ENCODE measurements at places on chromosomes 11 and 22.

- DNase-seq: no peak
Observed at GRCh38 chr11:75945947-75946346, 130.9 kb downstream of the UVRAG start.

DNA sequence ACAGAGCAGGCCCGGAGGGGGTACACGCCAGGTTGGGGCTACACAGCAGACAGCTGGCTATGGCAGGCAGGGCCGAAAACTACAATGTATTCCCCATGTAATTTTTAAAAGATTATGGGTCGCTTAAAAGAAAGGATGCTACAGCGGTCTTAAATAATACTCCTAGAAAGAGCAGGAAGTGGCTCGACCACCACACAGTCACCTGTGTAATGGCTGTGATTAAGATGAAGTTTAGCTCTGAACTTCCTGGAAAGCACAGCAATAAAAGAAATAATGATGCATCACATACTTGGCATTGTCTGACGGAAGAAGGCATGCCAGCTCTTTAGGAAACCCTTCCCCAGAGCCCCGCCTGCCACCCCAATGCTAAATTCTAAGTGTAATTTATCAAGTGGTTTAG, 32.6 kb downstream of the WNT11 start:
- no peak for DNase-seq

DNA sequence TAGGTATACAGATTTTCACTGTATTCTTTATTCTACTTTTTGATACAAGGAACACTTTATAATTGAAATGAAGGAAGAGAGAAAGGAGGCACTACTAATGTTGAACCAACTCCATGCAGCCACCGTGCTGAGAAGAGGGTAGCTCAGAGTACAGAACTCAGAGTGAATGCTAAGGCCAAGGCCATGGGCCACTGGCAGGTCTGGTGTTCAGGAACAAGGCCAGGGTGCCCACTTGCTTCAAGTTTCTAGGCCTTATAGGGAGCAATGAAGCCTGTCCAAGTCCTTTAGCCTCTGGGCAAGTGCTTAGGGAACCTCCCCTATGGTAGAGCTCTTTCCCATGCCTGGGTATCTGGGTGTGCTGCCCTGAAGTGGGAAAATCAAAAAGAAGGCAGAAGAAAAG, 235.0 kb downstream of the TENM4 start:
- DNase-seq: no peak

DNA sequence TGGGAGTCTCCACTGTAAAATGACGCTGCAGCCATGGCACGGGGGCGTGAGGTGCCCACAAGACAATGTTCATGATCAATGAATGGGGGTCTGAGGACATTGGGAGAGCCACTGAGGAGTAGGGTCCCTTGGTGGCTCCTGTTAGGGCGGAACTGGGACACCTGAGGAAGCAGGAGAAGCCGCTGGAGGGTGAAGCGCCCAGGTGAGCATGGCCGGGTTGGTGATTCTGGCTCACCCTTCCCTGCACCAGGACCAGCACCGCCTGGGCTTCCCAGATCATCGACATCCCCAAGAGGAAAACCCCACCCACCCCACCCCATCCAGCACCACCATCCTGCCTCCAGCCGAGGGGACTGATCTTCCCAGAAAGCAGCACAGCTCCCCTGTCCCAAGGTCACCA, 30.6 kb downstream of the SHANK2 start:
- DNase-seq: no peak

- DNase-seq: no peak
Observed at GRCh38 chr11:22554221-22554620, 71.4 kb downstream of the FANCF start.

DNA sequence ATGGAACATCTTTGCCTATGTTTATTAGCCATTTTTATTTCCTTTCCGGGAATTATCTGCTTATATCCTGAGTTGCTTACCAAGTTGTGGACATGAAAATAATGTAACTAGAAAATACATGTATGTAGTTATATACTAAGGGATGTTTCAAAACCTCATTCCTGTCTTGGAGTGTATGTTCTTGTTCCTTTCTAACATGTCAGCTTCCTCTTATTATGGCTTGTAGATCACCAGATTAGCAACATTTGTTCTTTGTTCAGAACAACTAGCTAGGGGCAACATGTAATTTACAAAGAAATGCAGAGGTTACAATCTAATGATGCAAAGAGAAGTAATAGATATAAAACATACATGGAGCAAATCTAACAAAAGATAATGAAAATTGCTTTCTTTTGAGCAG, 13.1 kb upstream of the TMEM123 start:
- DNase-seq: no peak

- DNase-seq: no peak
Observed at GRCh38 chr11:33262011-33262645, 4.9 kb downstream of the HIPK3 start.

DNA sequence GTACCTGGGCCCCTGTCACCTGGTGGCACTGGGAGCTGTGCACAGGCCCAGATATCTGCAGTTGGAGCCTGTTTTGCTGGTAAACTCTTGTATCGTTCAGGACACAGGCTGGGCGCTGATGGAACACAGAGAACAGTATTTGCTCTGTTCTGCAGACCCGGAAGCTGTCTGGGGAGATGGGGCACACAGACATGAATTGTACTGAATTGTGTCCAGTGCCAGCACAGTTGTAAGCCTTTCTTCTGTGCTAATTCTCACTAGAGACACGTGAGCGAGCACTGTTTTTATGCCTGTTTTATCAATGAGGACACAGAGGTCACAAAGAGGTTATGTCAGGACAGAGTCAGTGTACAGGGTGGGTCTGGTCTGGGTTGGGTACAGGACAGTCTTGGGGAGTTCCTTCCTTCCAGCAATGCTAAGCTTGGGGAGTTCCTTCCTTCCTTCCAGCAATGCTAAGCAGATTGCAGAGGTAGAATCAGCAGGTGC, 24.4 kb upstream of the ACR start:
- DNase-seq: no peak

- DNase-seq: no peak
Observed at GRCh38 chr11:8768625-8769333, 86.2 kb downstream of the RPL27A start.

DNA sequence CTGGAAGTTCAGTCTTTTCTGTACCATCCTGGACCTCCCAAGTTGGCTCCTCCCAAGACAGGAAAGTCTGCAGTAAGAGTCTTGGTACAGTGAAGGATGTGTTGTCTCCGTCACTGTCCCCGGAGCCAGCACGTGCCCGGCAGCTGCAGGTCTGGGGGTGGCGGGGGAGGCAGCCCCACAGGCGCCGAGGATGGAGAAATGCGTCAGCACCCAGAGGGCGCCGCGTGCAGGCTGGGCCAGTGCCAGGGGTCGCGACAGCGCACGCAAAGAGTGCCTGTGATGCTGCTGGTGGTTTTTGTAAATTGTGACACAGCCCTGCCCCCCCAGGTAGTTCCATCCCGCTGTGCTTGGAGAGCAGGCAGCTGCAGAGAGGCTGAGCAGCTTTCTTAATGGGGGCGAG, 1200.5 kb downstream of the BRD1 start:
- DNase-seq: no peak

DNA sequence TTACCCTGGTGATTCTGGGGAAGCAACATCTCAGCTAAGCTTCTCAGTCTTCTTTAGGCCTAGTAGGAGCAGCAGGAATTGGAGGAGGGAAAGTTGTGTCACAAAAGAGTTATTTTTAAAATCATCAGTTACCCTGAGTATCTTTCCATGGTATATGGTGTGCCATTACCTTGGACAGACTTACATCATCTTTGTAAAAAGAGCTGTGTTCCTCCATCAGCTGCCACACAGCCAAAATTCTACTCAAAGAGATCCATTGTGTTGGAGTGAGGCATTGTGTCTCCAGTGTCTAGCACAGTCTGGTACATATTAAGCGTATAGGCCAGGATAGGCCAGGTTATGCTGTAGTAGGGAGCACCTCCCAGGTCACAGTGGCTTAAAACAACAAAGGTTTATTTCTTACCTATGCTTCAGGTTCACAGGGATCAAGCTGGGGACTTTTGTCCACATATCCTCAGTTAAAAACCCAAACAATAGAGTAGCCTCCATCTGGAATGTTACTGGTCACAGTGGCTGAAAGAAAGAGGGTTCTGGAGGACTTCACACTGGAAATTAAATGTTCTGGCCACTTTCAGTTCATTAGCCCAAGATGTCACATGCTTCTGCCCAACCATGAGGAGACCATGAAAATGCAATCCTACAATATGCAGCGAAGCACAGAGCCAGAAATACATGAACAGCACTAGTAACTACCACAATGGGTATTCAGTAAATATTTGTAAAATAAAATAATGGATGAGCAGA, 9.9 kb upstream of the TMPRSS5 start:
- DNase-seq: no peak

- DNase-seq: no peak
Observed at GRCh38 chr22:31347251-31348008, 1.3 kb upstream of the PATZ1 start.

GRCh38 chr22:48832592-48832991, 995.1 kb downstream of the BRD1 start:
- peak; percentile 1 for DNase-seq

DNA sequence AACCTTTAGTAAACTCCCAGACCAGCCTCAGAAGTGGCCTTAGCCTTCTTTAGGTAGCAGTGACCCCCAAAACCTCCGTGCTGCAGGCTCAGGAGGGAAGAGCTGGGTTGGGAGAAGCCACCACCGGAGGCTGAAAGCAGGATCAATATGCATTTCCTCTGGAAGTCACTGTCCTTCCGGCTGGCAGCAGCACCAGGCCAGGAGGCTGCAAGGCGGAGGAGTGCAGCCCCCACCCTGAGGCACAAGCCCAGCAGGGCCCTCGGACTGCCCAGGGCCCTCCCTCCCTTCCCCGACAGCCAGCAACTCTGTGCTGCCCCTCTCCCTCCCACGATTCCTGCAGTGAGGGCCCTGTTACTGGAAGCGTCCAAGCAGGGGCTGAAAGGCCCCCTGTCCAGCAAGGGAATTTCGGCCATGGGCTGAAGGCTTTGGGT, 3.2 kb upstream of the NRXN2 start:
- DNase-seq: no peak

GRCh38 chr11:133955945-133956421, 785 bp downstream of the IGSF9B start:
- no peak for DNase-seq

- DNase-seq: no peak
Observed at GRCh38 chr11:10813945-10814344, 5.2 kb upstream of the EIF4G2 start.

DNA sequence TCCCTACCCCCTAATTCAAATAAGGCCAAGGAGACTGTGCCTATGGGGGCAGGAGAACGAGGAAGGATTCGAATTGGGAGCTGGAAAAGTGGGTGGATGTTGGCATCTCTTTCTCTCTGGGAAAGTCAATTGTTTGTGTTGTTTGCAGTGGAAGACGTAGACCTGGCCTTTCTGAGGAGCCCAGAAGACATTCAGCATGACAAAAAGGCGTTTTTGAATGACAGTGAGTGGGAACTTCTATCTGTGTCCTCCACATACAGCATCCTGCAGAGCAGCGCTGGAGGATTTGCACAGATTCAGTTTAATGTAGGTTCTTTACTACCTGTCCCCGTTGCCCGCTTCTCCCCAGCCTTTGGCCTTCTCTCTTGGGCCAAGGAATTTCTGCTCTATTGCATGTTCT, 28.2 kb downstream of the HTR3B start:
- DNase-seq: no peak

DNA sequence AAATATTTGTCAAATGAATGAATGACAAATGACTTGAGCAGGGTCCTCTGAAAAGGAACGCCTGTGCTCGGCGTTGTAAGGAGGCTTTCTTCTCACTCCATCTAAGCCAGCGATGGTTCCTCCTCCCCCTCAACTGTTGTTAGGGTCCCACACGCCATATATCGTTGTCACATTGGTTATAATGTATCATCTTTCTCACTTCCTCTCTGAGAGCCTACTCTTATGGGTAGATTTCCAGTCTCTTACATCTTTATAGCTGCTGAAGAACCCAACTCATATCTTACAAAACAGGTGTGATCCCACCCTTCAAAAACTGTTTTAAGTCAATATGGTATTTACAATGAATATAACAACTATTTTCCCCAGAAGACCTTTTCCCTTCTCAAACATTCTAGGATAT, 81.5 kb downstream of the NAV2 start:
- no peak for DNase-seq

DNA sequence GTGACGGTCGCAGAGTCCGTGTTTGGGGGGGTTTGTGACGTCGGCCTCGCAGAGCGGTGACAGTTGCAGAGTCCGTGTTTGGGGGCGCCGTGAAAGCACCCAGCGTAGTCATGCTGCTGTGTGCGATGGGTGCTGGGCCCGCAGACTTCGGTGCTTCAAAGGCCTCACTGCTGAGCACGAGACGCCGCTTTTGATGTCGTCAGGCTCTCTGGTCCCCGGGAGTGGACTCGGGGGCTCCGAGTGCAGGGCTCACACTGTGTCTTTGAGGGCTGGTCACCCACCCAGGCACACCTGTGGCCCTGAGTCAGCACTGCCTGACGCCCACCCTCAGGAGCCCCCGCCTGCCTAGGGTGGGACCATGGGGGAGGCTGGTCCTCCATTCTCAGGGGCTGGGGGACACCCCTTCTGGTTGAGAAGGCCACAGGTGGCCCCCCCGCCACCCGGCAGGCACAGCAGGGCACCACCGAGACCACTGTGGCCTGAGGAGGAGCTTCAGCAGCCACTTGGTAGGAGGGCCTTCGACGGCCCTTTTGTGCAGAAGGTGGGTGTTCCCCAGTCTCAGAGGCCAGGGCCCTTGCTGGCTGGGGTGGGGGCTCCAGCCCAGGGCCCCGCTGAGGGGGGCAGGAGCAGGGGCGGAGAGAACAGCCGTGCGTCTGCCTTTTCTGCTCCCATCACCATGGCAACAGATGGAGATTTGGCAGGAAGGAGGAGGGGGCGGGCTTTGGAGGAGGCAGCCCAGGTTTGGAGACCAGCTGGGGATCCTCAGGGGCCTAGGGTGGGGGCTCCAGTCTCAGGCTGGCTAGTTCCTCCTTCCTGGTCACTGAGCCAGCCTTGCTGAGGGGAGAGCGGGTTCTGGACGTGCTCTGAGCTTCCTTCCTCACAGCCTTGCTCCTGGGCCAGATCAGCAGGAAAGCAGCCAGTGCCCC, 20.9 kb downstream of the BRSK2 start:
- no peak for DNase-seq

DNA sequence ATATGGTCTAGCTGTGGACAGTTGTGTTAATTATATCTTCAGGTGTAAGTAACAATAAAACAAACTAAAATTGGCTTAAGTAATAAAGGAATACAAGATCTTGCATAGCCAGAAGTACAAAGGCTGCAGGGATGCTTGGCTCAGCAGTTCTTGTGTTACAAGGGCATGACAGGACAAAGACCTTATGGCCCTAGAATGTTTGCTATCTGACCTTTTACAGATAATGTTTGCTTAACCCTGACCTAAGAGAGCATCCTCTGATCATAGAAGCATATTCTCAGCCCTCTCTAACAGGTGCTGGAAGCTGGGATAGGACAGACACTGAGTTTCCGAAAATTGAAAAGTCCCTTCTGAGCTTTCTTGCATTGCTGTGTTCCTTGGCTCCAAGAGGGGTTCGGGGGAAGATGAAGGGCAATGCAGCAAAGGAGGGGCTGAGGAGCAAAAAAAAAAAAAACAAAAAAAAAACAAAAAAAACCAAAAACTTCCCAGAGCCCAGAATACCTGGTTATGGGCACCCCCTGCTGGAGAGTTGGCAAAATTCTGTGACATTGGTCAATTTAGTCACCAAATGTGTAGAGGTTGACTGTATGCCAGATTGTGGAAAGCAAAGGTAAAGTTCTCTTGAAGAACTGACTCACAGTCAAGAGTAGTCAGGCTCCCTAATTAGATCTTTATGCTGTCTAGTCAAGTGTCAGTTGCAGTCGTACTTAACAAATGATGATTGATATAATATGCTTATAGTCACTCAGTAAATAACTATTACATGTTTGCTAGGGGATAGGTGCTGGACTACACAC, 10.4 kb upstream of the HIKESHI start:
- peak; percentile 37 for DNase-seq

GRCh38 chr22:43888740-43889139, 3.1 kb downstream of the PNPLA5 start:
- no peak for DNase-seq

- no peak for DNase-seq
Observed at GRCh38 chr11:117197516-117198456, 1.4 kb upstream of the TAGLN start.
